ENCODE measurements at places on chromosomes 6 and 20.

DNA sequence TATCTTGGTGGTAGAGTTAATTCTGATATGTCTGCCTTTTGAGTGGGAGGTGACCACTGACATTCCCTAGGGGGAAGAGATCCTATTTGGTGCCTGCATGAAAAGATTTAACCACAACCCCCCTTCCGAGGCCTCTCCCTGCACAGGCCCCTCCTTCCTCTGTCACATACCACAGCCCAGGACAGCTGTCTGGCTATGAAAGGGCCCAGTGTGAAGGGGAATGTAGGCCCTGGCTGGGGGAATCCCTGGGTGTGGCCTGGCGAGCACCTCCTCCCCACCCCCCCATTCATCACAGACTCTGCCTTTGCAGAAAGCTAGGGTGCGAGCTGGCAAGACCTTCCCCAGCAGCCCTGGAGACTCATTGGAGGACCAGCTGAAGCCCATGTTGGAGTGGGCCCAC lies 27.4 kb upstream of the MAPRE1 start:
- DNase-seq, result no peak
- no peak overlapping the region for H3K4me3 ChIP-seq
- H3K4me1 ChIP-seq, result peaks cover 56% of the 10 kb centered on the region
- H3K36me3 ChIP-seq, result no peaks in the 10 kb centered on the region

DNA sequence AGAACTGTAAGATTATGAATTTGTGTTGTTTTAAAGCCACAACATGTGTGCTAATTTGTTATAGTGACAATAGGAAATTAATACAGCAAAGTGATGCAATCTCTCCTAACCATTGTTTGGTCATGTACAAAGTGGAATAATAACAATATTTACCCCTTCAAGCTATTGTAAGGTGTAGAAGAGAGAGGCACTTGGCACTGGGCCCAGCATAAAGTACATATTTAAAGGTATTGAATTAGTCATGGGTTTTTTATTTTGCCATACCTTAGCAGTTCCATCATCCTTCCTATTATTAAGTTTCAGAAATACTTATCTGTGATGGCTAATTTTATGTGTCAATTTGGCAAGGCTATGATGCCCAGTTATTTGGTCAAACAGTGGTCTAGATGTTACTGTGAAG lies 322.4 kb upstream of the TSHZ2 start:
- no peaks in the 10 kb centered on the region for H3K36me3 ChIP-seq
- H3K27me3 ChIP-seq, result no peaks in the 10 kb centered on the region
- H3K4me1 ChIP-seq, result no peaks in the 10 kb centered on the region
- no peak overlapping the region for H3K4me3 ChIP-seq
- H3K27ac ChIP-seq, result no peak overlapping the region

DNA sequence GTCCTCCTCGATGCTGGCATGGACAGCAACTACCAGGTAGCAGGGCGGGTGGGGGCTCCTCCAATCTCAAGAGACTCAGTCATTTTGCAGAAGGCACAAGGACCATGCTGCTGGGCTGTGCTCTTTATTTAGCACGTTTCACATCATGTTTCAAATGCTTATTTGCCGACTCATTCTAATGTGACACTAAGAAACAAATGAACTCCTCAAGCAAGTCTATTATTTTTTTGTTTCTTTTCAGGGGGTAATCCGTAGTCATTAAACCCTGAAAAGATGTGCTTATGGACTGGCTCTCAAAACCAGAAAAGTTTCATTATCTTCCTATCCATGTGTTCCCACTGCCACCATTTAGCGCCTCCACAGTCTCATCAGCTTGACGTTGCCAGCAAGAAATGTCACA lies 92.9 kb downstream of the ANKS1A start:
- H3K27me3 ChIP-seq, result no peaks in the 10 kb centered on the region
- no peak overlapping the region for H3K4me3 ChIP-seq
- no peaks in the 10 kb centered on the region for H3K4me1 ChIP-seq
- no peak for DNase-seq
- no peak overlapping the region for H3K27ac ChIP-seq

- H3K27me3 ChIP-seq, result no peaks in the 10 kb centered on the region
- peaks cover 18% of the 10 kb centered on the region for H3K4me1 ChIP-seq
- H3K27ac ChIP-seq, result no peak overlapping the region
- H3K4me3 ChIP-seq, result no peak overlapping the region
Observed at GRCh38 chr6:37559050-37559449, 59.4 kb upstream of the CCDC167 start.

DNA sequence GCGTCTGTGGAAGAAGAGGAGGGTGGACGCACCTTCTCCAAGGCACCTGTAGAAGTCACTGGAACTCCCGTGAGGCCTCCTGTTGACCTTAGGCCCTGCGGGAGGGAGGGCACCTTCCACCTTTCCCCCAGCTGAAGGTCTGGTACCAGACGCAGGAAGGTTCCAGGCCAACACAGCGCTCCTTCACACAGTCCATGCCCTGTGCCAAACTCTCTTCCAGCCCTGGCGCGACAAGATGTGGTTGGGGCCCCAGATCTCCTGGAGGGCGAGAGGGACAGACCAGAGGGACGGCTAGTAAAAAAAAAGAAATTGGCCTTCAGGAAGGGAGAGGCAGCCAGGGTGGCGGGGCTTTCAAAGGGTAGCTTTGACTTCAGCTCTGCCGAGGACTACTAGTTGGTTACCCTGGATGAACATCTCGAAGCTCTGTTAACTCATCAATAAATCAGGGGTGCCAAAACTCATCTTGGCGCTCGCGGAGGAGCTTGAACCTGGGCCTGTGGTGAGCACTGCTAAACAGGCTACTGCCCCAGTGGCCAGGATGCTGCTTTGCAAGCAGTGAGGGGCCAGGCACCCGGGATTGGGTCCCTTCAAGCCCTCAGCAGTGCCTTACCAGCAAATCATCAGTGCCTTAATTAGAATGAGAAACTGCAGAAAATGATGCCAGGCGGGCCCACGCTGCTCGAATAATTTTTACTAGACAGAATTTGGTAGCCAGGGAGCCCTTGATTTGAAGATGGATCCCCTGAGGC lies 14.9 kb downstream of the AARS2 start:
- H3K27me3 ChIP-seq, result peaks cover 30% of the 10 kb centered on the region
- H3K27ac ChIP-seq, result no peak overlapping the region
- peaks cover 23% of the 10 kb centered on the region for H3K36me3 ChIP-seq

- no peak overlapping the region for H3K27ac ChIP-seq
- H3K4me1 ChIP-seq, result no peaks in the 10 kb centered on the region
- H3K4me3 ChIP-seq, result no peak overlapping the region
- peaks cover 3% of the 10 kb centered on the region for H3K27me3 ChIP-seq
Observed at GRCh38 chr6:168447700-168448099, 6.7 kb downstream of the SMOC2 start.

DNA sequence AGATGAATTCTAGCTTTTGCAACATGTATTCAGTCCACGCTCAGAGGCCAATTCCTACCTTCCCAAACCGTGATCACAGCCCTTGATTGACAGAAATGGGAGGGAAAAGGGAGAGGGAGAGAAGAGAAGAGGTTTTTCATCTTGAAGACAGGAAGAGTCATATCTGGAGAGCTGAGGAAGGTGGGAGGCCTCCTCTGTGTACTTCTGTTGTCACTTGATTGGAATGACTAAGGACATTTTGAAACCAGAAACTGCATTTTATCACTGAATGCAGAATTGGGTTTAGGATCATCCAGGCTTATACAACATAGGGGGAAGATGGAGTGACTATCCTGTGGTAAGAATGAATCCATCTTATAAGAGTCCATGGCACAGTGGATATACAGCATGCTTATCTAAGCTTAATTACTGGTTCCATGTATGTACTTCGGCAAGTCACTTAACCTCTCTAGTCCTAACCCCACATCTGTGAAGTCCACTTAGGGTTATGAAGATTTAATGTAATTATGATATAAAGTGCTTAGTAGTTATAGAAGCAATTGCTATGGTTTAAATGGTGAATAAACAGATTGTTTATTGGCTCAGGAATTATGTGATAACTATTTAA lies 144.0 kb downstream of the BCKDHB start:
- no peaks in the 10 kb centered on the region for H3K27me3 ChIP-seq
- H3K27ac ChIP-seq, result no peak overlapping the region
- no peak for DNase-seq
- no peak overlapping the region for H3K4me3 ChIP-seq
- no peaks in the 10 kb centered on the region for H3K36me3 ChIP-seq
- H3K4me1 ChIP-seq, result no peaks in the 10 kb centered on the region

- no peak for DNase-seq
- no peaks in the 10 kb centered on the region for H3K4me1 ChIP-seq
- no peaks in the 10 kb centered on the region for H3K27me3 ChIP-seq
Observed at GRCh38 chr6:12873691-12874090, 157.1 kb downstream of the PHACTR1 start.

DNA sequence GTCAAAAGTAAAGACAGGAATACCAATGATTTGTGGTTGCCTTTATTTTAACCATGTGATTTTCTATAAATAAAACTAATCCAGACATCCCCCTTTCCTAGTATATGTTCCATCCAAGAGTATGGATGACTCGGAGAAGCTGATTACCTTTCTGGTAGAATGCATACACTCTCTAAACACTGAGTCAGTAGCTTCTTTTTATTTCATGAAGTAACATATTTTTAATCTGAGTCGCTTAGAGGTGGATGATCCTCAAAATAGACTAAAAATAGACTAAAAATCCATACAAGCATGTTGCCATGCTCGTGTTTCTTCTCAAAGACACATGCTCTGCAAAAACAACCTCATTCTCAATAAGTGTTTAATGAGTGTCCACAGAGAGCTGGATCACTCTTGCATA lies 263.7 kb downstream of the COL12A1 start:
- no peak overlapping the region for H3K27ac ChIP-seq
- H3K4me1 ChIP-seq, result no peaks in the 10 kb centered on the region
- H3K36me3 ChIP-seq, result no peaks in the 10 kb centered on the region
- no peak overlapping the region for H3K4me3 ChIP-seq
- no peak for DNase-seq
- H3K27me3 ChIP-seq, result no peaks in the 10 kb centered on the region

- H3K27me3 ChIP-seq, result peaks cover 4% of the 10 kb centered on the region
- no peak overlapping the region for H3K27ac ChIP-seq
- H3K4me3 ChIP-seq, result no peak overlapping the region
- no peak for DNase-seq
Observed at GRCh38 chr6:36791521-36792135, 47.6 kb downstream of the CPNE5 start.

DNA sequence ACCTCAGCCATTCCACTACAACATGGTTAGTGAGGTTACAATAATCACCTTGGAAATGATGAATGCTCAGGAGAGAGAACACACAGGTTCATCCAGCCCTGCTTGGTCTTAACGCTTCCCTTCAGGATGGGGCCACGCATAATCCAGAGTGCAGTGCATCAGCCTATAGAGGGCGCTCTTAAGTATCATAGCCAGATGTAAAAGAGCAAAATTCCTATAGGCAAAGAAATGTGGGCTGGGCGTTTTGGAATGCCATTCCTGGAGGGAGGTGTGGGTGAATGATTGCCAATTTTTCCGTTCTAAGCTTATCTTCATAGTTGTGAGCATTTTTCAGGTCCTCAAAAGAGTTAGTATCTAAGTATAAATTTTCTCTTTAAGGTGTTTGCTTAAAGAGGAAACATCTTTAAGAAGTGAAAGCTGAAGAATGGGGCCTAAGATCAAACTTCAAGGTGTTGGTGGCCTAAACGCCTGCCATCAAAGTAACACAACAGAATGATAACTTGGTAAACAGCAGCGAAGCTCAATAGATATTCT lies 1.8 kb downstream of the RIPOR2 start:
- no peaks in the 10 kb centered on the region for H3K27me3 ChIP-seq
- peak; percentile 39 for DNase-seq
- peak overlapping the region; percentile 64 for H3K27ac ChIP-seq
- H3K36me3 ChIP-seq, result peaks cover 12% of the 10 kb centered on the region
- peaks cover 45% of the 10 kb centered on the region for H3K4me1 ChIP-seq

DNA sequence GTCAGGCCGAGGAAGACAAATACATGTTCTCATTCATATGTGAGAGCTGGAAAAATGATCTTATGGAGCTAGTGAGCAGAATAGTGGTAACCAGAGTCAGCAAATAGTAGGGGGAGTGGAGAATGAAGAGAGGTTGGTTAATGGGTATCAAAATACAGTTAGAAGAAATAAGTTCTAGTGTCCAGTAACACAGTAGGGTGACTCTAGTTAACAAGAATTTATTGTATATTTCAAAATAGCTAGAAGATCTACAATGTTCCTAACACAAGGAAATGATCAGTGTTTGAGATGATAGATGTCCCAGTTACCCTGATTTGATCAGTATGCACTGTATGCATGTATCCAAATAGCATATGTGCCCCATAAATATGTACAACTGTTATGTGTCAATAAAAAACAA lies 128.4 kb downstream of the BCKDHB start:
- no peak for DNase-seq
- H3K4me1 ChIP-seq, result no peaks in the 10 kb centered on the region
- no peaks in the 10 kb centered on the region for H3K27me3 ChIP-seq
- H3K4me3 ChIP-seq, result no peak overlapping the region

- H3K36me3 ChIP-seq, result no peaks in the 10 kb centered on the region
- no peaks in the 10 kb centered on the region for H3K27me3 ChIP-seq
- no peak for DNase-seq
- no peak overlapping the region for H3K27ac ChIP-seq
- H3K4me1 ChIP-seq, result no peaks in the 10 kb centered on the region
Observed at GRCh38 chr6:2596222-2596621, 154.5 kb downstream of the MYLK4 start.

GRCh38 chr6:9482030-9482738 lies 932.7 kb downstream of the TFAP2A start:
- H3K4me1 ChIP-seq, result no peaks in the 10 kb centered on the region
- H3K36me3 ChIP-seq, result no peaks in the 10 kb centered on the region
- DNase-seq, result no peak
- no peaks in the 10 kb centered on the region for H3K27me3 ChIP-seq

GRCh38 chr6:80988892-80989291 lies 763.6 kb downstream of the TENT5A start:
- no peak overlapping the region for H3K4me3 ChIP-seq
- DNase-seq, result no peak
- no peaks in the 10 kb centered on the region for H3K27me3 ChIP-seq
- H3K27ac ChIP-seq, result no peak overlapping the region

- no peaks in the 10 kb centered on the region for H3K27me3 ChIP-seq
- no peak for DNase-seq
- peaks cover 83% of the 10 kb centered on the region for H3K4me1 ChIP-seq
- peak overlapping the region; percentile 98 for H3K27ac ChIP-seq
Observed at GRCh38 chr20:59158673-59159072, 4.9 kb upstream of the ZNF831 start.

DNA sequence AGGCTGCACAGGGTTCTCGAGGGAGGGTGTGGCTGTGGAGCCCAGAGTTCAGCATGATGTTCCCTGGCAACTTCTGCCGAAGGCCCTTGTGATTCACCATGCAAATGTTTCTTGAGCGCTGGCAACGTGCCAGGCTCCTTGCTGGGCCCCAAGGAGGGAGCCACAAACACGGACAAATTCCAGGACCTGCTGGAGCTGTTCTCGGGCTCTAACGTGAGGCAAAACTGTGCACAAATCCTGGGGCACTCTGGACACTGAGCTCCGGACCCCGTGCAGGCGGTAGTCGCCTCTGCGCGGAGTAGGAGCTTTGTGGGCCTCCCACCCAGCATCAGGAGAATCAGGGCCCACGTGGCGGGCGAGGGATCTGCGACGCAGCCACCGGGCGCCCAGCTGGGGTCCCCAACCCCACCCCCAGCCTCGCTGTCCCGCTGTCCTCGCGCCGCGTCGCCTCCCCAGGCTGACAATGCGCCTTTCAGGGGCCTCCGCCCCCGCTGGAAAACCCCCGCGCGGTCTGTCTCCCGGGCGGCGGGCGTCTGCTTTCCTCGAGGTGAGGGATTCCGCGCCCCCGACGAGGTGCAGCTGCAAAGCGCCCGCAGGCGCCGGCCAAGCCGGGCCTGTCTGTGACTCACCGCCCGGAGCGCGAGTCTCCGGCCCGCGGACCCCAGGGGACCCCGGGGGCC lies 31.7 kb upstream of the SCUBE3 start:
- H3K27ac ChIP-seq, result no peak overlapping the region
- no peaks in the 10 kb centered on the region for H3K4me1 ChIP-seq
- no peaks in the 10 kb centered on the region for H3K36me3 ChIP-seq
